ENCODE measurements at places on chromosomes 5 and 9.

DNA sequence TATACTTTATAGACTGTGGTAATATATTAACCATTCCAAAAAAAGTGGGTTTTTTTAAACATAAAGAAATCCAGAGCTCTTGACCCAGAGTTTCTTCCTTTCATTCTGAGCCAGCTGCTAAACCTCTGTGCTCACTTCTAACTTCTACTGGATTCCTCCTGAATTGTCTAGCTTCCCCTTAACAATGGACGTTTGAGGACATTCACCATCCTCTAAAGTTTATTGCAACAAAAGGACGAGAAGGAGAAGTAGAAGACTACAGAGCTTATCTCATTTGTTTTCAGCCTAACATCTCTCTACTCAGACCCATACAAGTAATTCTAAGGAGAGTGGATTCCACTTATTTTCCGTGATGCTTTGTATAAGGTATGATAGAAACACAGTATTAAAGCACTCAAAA, 284.2 kb downstream of the MAST4 start:
- DNase-seq, result no peak

GRCh38 chr9:12882430-12882829, 107.6 kb downstream of the LURAP1L start:
- DNase-seq, result no peak

- DNase-seq, result no peak
Measured at GRCh38 chr5:78793907-78794662, 145.5 kb upstream of the LHFPL2 start.

- no peak for DNase-seq
Measured at GRCh38 chr9:106795031-106795430, 67.9 kb upstream of the ZNF462 start.

GRCh38 chr9:32941701-32942100, 59.7 kb downstream of the APTX start:
- DNase-seq, result no peak

DNA sequence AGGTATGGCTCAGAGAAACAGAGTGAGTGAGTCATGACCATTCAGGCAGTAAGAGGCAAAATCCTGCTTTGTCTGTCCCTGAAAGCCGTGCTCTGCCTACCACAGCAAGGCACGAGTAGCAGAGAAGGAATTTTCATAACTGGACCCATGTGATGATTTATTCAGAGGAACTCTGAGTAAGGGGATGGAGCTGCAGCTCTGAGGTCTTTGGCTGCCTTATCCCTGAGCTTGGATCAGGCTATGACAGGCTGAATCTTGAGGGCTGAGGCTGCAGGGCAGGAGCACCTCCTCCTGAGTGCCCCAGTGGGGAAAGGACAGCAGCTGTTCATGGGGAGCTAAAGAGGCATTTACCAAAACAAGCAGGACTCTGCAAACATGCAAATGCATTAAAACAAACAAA, 183.4 kb downstream of the PAPPA start:
- no peak for DNase-seq

DNA sequence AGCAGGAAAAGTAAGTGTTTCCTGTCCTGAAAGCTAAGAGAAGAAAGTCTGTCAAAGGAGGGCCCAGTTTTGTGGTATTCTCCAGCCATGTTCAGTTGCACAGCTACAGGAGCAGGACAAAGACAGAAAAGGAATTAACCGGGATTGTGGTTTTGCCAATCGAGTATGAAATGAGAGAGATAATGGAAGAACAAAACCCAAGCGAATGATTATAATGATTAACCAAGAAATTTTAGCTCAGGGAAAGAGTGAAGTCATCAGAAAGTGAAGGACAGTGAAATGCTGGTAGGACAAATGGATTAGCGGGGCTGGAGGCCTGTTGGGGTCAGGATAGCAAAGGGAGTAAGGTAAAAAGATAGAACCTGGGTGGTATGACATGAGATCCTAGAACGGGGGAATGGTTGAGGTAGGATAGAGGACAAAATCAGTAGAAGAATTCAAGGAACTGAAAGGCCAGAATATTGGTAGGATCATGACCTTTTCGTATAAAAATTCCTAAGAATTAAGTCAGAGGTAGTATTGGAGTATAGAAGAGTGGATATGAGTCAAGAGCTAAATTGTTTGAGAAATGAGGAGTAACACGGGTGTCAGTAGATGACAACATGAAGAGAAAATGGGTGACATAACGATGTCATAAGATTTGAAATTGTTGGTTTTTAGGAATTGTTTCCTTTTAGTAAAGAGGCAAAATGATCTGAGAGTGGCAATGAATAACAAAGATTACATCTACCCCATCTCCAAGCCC, 52.8 kb downstream of the DIAPH1 start:
- no peak for DNase-seq

DNA sequence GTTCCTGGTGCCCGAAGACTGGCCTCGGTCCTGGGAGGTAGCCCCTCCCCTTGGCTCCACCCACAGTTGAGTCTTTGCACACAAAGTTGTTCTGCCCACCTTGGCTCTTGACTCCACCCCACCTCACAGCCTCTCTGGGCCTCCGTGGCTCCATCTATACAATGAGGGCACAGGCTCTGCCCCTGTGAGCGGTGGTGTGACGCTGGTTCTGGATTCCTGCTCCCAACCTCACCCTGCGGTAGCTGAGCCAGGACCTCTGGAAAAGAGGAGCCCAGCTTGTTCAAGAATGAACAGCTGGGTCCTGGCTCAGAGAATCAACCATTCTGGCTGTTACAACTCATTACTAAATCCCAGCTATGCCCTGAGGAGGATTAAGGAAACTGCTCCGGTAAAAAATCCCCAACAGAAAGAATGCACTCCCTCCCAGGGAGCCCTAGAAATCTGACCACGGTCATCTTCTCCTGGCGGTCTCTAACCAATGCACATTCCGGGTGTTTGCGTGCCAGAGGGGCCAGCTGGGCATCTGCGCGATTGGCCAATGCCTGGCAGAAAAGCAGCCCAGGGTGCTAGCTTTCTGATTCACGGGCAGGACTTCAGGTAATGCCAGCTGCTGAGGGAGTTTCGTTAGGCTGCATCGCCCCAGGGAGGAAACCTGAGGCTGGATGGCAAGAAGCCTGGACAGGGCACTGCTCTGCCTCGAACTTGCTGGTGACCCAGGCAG, 9.9 kb upstream of the GRHPR start:
- no peak for DNase-seq

DNA sequence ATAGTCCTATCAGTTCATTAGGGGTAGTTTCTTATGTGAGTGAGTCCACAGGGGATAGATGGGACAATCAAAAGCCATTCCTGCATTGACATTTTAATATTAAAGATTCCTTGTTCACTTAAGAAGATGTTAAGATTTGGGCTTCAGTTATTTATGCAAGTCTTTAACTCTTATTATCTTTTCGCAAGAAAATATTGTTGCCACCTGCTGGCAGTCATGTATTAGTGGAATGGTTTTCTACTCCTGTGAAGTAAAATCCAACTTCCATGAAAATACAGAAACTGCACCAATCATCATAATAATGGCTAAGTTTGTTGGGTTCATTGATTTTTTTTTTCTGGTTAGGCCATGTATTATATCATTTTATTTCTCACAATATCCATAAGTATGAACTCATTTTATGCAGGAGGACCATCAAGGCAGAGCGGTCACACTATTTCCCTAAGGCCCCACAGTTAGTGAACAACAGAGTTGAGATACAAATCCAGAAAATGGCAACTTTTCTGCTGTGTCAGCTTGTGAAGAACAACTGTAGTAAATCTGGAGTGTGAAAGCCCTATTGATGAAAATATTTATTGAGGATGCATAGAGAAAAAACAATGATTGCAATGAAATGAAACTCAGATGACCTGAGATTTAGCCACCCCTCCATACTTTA, 88.5 kb upstream of the TXNDC8 start:
- no peak for DNase-seq

GRCh38 chr5:148934895-148935400, 108.5 kb downstream of the ADRB2 start:
- no peak for DNase-seq

GRCh38 chr5:89191374-89191773, 308.4 kb upstream of the MEF2C start:
- DNase-seq, result no peak

DNA sequence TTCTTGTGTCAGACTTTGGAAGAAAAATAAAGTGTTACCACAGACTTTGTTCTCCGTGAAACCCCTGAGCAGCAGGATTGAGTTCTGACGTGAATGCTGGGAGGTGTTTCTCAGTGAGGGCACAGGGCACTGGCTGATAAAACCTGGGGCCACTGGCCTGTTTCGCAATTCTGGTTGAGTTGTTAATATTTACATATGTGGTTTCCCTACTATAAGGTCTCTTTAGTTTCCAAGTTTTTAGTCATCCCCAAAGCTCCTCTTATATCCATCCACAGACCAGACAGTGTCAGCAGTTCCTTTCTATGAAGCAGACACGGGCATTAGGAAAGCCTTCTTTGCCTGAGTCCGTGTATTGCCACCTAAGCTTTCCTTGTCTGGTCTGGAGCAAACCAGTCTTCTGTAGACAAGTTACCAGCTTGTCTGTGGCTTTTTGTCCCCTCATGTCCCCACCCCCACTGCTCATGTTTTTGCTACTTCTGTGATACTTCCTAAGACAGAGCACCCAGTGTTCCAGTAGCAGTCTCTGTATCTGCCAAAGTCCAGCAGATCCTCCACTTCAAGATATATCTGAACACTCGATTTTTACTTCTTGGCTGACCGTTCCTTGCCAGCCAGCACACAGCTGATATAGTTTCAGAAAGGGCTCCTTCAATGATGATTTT, 42.0 kb downstream of the ACO1 start:
- peak; percentile 49 for DNase-seq

DNA sequence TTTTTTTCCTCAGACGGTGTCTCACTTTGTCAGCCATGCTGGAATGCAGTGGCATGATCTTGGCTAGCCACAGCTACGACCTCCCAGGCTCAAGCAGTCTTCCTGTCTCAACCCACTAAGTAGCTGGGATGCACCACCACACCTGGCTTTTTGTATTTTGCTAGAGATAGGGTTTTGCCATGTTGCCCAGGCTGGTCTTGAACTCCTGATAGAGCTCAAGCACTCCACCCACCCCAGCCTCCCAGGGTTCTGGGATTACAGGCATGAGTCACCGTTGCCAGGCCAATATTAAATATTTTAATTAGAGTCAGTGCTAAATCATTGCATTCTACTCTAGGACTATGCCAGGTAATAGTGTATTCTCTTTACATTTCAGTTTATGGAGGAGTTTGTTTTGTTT, 41.5 kb downstream of the UBE2R2 start:
- no peak for DNase-seq

DNA sequence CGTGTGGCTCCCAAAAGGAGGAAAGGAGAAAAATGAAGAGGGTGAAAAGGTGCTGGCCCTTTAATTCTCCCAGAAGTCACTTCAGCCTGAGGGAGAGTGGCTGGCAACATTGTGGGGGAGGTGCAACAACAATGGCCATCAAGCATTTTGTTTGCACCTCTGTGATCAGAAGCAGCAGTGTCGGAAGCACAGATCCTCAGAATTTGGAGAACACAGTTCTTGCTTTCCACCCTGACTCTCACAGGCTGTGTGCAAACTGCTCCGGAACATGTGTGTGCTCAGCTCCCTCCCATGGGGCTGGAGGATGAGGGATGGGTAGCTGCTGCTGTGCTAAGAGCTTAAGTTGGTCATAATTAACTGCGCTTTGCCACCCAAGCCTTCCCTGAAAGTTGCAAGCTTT, 127.1 kb downstream of the DPYSL3 start:
- DNase-seq, result no peak

DNA sequence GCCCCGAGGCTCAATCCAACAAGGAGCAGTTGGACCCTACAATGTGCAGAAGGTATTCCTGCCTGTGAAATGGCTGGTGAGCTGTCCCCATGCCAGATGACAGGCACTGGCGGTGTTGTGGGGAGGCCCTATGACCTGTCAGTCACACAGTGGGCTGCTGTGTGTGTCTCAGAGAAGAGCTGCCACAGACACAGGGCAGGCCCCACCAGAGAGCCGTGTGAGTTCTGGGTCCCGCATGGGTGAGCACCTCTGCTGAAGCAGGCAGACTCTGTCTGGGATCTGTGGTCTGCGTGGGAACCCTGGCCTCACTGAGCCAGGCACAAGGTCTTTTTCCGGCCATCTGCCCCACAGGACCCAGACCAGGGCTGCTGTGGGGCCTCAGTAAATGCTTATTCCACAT, 37.3 kb upstream of the PITX1 start:
- no peak for DNase-seq

GRCh38 chr9:88143179-88143578, 4.9 kb upstream of the SPATA31C2 start:
- DNase-seq, result no peak

GRCh38 chr5:53249529-53250200, 140.1 kb upstream of the MOCS2 start:
- no peak for DNase-seq

- no peak for DNase-seq
Measured at GRCh38 chr9:10146517-10147331, 466.1 kb downstream of the PTPRD start.

DNA sequence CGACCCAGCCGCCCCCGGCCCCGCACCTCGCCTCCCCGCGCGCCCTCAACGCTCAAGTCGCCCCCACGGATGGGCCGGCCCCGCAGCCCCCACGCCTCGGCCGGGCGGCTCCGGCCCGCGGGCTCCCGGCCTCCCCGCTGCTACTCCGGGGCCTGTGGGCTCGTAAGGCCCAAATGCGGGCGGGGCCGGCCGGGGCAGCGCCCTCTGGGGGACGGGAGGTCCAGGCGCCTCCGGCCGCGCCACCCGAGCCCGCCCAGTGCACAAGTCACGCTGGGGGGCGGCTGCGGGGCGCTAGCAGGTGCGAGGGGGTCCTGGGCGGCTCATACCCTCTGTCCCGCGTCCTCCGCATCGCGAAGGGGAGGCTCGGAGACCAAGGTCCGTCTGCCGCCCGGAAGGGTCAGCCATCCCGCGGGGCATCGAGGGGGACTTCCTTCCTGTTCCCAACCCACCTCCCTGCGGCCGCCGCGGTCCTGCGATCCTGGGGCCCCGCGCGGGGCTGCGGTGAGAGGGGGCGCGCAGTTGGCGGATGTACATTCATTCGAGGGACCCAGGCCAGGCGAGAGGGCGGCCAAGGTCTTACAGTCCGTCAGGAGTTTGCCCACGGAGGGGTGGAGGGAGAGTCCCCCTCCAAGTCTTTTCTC, at the start of gene CIZ1:
TSS of gene CIZ1 (minus strand) at position 167 of the 641 bp plus-strand sequence. CDS start 715 bp downstream, outside the sequence.
- DNase-seq, result peak; percentile 78

- no peak for DNase-seq
Measured at GRCh38 chr9:124626276-124626675, 119.1 kb upstream of the NR5A1 start.

GRCh38 chr5:133962131-133962530, 6.3 kb downstream of the C5orf15 start:
- DNase-seq, result no peak

DNA sequence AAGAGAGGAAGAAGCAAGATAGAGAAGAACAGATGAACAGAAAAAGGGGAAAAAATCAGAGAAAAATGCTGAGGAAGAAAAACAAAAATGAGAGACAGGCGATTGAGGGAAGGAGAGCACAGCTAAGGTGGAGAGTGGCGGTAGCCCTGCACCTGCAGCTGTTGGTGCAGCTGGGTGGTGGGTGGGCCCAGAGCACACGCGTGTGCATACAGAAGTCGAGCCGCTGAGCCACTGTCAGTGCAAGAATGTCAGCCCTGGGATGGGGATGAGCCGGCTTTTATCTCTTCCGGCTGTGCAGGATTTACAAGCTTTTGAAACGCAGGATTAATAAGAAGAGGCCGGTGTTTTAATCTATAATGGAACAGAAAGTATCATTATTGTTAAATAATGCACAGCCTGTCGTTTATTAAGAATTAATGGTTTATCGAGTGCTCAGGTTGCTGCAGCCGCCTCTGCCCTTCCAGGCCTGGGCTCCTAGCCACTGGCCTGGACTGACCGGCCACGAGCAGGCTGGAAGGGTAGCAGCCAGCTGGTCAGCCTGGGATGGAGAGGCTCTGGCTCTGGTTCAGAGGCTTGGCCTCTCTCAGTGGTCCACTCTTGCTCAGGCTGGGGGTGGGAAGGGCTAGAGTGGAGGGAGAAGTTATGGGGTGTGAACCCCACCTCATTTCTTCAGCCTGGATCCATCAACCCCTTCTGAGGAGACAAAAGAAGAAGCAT, 68.7 kb downstream of the PCDH1 start:
- DNase-seq, result no peak
